GM04503 (cell line): ENCODE measurements at places on chromosomes 3 and 15.

DNA sequence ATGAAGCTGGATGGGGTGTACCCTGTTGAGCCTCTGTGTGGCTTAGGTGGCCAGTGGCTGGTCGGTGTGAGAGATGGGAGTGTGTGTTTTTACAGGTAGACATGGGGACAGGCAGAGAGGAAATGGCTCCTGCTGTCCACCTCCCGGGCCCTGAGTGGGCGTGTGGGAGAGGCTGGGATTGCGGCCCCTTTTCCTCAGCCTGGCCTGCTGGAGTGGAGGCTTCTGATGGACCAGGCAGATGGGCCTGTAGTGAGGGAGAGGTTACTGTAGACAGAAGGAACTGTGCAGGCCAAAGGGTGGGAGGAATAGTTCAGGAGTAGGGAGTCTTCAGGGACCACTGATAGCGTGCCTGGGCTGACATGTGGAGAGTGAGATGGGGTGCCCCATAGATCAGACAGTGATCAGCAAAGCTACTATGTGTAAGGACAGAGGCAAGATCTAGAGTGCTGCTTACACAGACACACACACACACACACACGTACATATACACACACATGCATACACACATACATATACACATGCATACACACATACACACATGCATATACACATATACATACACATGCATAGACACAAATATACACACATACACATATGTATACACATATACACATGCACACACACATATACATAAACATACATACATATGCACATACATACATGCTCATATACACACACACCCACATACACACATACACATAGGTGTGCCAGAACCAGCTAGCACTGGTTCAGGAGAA is 26.4 kb downstream of the ACAA1 start:
- DNase-seq = no peak

- DNase-seq = no peak
Observed at GRCh38 chr3:161343986-161344385, 27.3 kb downstream of the SPTSSB start.

- no peak for DNase-seq
Observed at GRCh38 chr15:40538976-40539375, 25.9 kb downstream of the CCDC32 start.

GRCh38 chr15:42849836-42850235 is 70.7 kb downstream of the TTBK2 start:
- no peak for DNase-seq

DNA sequence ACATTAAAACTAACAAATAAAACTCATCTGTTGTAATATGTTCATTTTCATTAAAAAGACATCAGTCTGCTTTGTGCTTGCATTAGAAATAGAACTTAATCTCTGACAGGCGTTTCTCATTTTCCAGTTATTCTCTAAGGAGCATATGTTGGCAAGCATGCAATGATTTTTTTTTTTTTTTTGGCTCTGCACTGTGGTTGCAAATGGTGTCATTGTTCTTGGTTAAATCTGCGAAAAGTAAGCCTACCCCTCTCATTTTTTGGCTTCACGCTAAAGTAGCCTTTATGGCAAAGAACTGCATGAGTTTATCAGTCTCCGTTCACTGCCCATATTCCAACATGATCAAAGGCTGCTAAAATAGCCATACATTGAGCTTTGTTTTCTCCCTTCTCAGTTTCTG is 403.2 kb downstream of the MECOM start:
- no peak for DNase-seq

GRCh38 chr15:41284427-41285177 is 47.8 kb downstream of the OIP5 start:
- no peak for DNase-seq

DNA sequence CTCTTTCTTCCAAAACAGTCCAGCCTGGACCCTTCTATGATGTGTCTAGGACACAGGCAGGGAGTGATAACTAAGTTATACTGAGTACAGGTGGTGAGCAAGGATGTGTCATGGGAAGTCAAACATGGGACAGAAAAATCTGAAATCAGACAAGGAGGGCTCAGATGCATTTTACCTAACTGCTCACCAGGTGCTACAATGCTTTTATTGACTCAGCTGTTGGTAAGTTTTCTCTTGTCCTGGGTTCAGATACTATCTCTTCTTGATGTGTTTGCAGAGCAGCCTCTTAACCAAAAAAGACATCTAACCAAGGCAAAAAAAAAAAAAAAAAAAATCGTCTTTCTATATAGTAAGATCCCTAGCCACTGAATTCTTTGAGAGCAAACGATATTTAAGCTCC is 378.6 kb downstream of the VPS13C start:
- DNase-seq = no peak

GRCh38 chr15:52349052-52349700 is 53.6 kb upstream of the MYO5C start:
- peak; percentile 50 for DNase-seq

GRCh38 chr3:124860599-124860998 is 26.6 kb downstream of the ITGB5 start:
- peak; percentile 97 for DNase-seq

GRCh38 chr3:129343643-129344360 is 65.1 kb downstream of the HMCES start:
- no peak for DNase-seq

- no peak for DNase-seq
Observed at GRCh38 chr15:89982315-89983055, 18.6 kb upstream of the ZNF710 start.

- no peak for DNase-seq
Observed at GRCh38 chr3:188505151-188505550, 351.2 kb downstream of the LPP start.
